ENCODE measurements at places on chromosomes 4 and X.

- DNase-seq: no peak
These were observed 202.7 kb downstream of the NR3C2 start for GRCh38 chr4:148239494-148239985.

DNA sequence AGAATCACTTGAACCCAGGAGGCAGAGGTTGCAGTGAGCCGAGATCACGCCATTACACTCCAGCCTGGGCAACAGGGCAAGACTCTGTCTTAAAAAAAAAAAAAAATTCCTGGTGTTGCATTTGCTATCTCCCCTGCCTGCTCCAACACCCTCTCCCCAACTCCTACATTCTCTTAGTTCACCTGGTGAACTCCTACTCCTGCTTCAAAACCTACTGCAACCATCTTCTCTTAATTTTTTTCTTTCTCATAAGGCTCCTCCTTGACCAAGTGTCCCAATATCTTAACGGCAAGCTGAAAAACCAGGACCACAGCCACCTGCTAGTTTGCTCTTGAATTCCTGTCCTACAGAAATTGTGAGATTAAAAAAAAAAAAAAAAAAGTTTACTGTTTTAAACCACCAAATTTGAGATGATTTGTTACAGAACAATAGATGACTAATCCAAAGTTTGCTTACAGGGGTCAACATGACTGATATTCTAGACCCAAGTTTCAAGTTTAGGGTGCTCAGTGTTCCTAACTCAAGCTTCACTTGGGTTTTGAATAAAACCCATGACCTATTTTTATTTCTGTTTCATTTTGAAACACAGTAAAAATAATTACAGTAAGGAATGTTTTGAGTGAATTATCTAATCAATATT, 13.1 kb upstream of the ANXA5 start:
- no peak for DNase-seq

DNA sequence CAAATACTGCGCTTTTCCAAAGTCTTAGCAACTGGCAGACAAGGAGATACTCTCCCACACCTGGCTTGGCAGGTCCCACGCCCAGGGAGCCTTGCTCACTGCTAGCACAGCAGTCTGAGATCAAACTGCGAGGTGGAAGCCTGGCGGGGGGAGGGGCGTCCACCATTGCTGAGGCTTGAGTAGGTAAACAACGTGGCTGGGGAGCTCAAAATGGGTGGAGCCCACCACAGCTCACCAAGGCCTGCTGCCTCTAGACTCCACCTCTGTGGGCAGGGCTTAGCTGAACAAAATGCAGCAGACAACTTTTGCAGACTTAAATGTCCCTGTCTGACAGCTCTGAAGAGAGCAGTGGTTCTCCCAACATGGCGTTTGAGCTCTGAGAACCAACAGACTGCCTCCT, 23.0 kb upstream of the NFKB1 start:
- no peak for DNase-seq

DNA sequence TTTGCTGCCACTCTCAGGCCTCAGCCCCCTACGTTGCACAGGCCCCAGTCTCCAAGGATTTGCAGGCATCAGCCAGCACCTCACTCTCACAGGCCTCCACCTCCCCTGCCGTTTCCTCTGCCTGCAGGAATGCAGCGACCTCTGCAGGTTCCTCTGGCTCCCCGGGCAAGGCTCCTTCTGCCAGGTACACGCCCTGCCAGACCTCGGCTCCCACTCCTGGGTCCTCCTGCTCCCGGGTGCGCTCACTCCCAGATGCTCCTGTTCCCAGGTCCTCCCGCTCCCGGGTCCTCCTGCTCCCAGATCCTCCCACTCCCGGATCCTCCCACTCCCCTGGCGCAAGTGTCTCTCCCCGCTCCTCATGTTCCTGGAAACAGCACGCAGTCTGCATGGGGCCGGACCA, 144.4 kb upstream of the RADX start:
- no peak for DNase-seq

DNA sequence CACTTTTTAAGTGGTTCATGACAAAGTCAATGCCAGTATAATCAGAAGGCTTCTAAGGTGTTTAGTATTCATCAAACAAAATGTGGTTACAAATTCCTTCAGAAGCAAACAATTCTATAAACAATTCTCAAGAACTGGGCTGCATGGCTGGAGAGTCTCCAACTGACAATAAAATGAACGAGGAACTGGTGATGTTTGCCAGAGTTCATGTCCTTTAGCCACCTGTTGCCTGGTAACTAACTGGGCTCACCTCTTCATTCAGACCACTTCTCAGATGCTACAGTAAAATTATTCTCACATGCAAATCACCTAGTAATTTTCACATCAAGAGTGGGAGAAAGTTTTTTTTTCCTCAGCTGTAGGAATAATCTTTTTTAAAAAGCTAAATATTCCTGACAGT, 53.3 kb downstream of the CAMK2D start:
- DNase-seq: no peak

- DNase-seq: no peak
These were observed 50.0 kb downstream of the GRK4 start for GRCh38 chr4:3013323-3013722.

GRCh38 chr4:90537491-90537890, 410.3 kb downstream of the CCSER1 start:
- DNase-seq: no peak

- no peak for DNase-seq
These were observed 1765.8 kb downstream of the PCDH7 start for GRCh38 chr4:32485956-32486355.

GRCh38 chr4:156378033-156378665, 424.5 kb upstream of the CTSO start:
- DNase-seq: peak; percentile 64

- no peak for DNase-seq
These were observed 125.1 kb upstream of the STX18 start for GRCh38 chr4:4666693-4667621.

DNA sequence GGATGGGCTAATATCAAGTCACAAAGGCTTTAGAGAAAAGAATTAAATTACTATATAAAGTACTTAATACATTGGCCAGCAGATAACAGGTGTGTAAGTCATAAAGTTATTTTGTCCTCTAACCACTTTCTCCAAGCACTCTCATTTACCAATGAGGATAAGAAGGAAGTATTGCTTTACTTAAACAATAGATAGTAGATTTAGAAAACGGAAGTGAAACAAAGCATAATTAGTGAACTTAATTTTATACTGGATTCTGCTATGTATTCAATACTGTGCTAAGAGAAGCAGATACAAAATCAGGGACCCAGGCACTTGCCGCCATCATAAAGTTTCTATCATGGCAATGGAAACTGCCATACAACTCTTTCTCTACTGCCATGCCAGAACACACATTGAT, 24.0 kb downstream of the AFM start:
- no peak for DNase-seq

GRCh38 chr4:186712690-186713089, 11.0 kb downstream of the FAT1 start:
- DNase-seq: no peak

DNA sequence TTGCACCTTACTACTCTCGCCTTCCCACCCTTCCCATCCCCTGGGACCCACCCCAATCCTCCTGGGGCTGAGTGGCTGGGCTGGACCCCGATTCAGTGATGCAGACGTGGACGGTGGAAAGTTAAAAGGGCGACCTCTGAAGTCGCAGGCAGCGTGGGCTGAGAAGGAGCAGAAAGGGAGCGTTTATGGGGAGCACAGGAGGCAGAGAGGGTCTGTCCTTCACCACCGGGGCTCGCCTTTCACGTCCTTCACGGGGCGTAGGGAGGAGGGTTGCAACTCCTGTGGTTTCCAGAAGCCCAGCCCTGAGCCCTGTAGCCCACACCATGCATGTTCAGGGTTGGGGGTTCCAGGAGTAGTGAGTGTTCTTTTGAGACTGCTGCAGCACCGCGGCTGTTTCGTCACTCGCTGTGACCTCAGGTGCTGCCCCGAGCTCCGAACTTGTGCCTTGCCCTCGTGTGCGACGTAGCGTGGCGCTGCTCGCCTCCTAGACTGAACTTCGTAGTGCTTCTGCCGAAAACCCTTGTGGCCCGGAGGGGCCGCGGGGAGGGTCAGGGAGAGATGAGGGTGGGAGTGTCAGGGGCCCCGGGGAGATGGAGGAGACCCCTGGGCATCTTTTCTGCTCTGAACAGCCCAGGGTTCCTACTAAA, 1.6 kb downstream of the NHS start:
- no peak for DNase-seq

DNA sequence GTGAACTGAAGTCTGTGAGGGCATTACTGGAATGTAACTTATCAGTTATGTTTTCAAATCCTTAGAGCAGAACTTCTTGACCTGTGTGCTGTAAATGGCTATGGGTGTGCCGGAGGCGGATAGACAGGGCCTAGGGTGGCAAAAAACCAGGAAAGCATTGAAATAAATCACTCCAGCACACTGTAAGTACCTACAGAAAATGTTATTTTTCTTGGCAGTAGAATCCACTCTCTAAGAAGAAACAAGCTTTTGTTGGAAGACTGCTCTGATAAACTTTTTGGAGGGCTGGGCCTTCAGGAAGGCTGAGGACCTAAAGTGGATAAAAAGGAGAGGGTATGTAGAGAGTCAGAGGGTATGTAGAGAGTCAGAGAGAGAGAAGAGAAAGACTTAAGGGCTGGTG, 14.9 kb downstream of the CPE start:
- DNase-seq: no peak

DNA sequence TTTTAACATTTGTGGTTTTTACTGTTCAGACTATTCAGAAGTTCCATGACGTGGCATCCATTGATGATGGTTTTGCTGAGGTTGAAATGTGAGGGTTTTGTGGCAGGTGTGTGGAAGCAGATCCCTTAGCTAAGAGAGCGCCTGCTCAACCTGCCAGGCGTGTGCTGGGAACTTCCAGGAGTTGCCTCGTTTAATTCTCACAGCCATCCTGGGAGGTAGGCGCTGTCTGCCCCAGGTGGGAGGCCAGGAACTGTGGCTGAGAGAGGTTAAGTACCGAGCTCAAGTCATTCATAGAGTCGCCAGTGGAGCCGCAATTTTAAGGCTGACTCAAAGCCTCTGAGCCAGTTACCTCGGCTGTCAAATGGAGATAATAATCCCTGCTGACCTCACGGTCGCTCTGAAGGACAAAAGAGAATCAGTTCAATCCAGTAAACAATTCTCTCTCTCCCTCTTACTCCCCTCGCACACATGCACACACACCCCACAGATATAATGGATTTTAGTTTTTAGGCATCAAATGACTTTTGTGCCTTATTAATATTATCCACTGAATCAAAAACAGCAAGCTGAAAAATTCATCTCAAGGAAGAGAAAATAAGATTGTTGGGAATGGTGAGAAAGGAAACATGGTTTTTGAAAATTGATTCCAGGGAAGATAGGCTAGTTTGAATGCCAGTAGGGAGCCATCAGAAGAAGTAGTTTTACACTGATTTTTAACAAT, 171.3 kb downstream of the PTTG2 start:
- no peak for DNase-seq

DNA sequence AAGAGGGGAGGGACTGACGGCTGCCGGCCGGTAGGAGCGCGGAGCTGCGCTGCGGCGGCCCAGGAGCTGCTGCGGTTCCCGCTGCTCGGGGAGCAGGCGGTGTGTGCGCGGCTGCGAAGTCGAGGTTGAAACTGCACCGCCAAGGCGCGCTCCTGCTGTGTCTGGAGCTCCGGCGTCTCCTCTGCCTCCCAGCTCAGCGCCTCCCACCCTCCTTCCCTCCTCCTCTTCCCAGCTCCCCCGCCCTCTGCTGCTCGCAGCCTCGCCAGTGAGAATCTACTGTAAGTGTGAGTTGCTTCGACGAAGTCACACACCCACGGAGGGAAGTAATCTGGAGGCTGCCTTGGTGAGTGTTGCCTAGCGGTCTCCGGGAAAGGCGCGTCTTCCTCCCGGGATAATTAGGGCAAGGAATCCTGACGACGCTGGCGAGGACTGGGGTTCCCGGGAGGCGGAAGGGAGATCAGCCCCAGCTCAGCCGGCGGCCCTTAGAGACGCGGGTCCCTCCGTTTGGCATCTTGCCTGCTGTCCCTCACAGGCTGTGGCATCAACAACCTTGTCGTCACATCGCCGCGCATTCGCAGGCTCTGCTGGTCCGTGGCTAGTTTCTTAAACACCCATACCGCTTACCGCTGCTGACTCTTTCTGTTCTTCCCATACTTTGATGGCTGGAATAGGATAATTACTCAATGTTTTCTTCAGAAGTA, at the start of gene EPHA5:
Gene EPHA5 (minus strand): TSS at position 159 of the 701 bp plus-strand sequence. CDS start 747 bp downstream, outside the sequence.
- no peak for DNase-seq

DNA sequence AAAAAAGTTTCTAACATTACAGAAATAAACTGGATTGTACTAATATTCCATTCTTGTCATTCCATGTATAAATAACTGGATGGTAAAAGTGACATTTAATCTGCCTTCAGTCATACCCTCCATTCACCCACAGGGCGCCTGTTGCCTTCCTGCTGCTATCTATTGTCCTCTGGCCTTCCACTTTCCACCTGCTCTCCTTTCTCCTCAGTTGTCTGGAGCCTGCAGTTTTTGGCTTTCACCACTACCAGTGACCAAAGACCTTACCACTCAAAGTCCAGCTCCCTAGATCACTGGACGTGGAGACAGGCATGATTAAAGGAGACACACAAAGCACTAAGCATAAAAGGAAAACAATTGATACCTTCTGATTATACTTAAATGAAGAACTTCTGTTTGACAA, 46.2 kb upstream of the NHS start:
- DNase-seq: no peak

GRCh38 chr4:175970724-175971123, 94.9 kb upstream of the WDR17 start:
- no peak for DNase-seq

DNA sequence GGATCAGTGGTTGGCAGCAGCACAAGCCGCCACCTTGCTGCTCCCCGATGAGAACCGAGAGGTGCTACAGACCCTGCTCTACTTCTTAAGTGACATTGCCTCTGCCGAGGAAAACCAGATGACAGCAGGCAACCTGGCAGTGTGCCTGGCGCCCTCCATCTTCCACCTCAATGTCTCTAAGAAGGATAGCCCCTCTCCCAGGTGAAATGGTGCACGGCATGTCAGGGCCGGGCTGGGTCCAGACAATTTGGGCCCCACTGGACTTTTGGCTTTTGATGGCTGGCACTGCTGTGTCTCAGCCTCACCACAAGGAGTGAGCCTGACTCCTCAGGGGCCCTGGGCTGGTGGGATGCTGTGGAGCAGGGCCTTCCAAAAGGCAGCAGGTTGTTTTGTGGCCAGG, 74.1 kb downstream of the STARD8 start:
- no peak for DNase-seq

- no peak for DNase-seq
These were observed 162.0 kb upstream of the ATP6AP2 start for GRCh38 chrX:40418813-40419195.

- DNase-seq: peak; percentile 90
These were observed 163.9 kb upstream of the SLC7A11 start for GRCh38 chr4:138405934-138406567.

Data from inflammatory macrophage (primary cell).